Left cardiac atrium (tissue), 4 donors: ENCODE measurements at places on chromosomes 12 and 14.

DNA sequence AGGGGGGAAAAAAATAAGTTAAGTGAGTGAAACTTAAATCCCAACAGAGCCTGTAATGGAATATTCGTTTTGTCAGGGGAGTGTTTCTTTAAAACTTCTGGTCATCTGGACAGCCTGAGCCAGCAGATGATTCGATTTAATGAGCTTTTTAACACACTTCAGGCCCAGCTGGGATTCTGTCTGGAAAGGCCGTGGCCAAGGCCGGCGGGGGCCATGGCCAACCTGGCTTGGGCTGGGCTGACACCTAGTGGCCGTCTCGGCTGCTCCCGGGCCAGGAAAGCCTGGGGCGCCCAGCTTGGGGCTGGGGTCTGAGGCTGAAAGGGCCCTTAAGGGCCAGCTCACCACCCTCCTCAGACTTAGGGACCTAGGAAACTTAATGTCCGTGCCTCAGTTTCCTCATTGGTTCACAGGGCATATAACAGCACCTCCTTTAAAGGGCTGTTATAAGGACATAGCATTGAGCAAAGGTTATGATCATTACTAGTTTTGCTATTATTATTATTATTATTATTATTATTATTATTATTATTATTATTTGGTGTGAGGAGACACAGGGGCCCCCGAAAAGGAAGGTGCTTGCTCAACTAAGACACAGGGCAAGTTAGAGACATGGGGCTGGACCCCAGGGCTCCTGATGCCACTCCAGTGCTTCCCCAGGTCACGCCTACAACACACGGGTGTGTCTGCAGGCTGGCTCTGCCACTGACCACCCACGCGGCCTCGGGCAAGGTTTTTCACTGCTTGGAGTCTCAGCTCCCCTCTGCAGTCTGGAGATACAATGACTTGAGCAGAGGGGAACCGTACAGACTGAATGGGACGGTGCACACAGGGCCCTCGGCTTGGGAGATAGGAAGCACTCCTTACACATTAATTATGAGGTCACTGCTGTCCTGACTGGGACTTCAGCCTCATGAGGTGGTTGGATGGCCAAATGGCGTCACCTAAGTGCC lies 84.0 kb downstream of the SYNE3 start:
- DNase-seq: peak; percentile 61

- no peak for DNase-seq
Measured at GRCh38 chr12:22800332-22800731, 175.4 kb downstream of the ETNK1 start.

- DNase-seq: no peak
Measured at GRCh38 chr12:71440345-71440762, 756 bp downstream of the LGR5 start.

GRCh38 chr12:54989829-54990228 lies 5.3 kb upstream of the TESPA1 start:
- no peak for DNase-seq

DNA sequence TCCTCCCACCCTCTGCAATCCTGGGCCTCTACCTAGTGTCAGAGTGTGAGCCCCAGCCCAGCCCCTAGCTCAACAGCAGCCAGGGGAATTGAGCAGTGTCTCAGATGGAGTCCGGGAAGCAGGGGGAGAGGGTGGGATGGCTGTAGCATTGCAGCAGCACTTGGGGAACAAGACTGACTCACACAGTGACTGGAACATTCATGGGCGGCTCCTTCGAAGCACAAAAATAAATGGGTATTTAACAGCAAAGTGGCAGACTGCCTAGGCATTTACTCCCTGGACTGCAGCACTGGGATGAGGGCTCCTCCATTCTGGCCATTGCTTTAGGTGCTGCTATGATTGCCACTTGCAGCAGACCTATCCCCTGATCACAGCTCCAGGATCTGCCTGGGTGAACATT lies 46.0 kb upstream of the STK38L start:
- DNase-seq: peak; percentile 45
